ENCODE measurements at places on chromosomes 7 and 10.

GRCh38 chr10:117170244-117170643 is 27.0 kb upstream of the KCNK18 start:
- no peak for DNase-seq

- no peak for DNase-seq
Observed at GRCh38 chr7:129751916-129752315, 140.4 kb downstream of the NRF1 start.

DNA sequence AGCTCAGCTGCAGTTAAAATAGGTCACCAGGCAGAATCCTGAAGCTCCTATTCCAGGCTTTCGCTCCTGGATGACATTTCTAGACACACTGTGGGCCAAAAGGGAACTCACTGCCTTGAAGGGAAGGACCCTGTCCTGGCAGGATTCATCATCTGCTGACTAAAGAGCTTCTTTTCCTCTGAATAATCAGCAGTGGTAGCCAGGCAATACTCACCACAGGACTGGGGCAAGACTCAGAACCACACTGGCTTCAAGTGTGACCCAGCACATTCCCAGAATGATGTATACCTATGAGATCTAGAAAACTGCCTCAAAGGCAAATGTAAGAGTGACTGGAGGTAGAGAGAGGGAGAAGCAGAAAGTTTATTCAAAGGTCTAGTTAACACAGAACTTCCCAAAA is 29.5 kb upstream of the EBF3 start:
- DNase-seq: no peak

GRCh38 chr7:45136106-45137060 is 21.2 kb upstream of the RAMP3 start:
- peak; percentile 37 for DNase-seq

- DNase-seq: no peak
Observed at GRCh38 chr7:140289804-140290203, 108.5 kb downstream of the SLC37A3 start.

DNA sequence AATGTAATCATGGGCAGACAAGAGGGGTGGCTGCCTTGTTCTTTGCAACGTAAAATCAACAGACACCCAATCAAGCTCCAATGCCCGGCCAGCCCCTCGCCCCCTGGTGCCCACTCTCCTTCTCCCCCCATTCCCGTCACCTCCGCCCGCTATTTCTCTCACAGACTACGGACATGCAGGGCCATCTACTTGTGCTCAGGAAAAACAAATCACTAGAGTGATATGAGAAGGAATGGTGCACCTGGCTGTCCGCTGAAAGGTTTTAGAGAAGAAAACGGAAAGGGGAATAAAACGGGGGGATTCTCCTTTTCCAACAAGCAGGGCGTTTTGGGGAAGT is 396 bp downstream of the GRM8 start:
- no peak for DNase-seq

GRCh38 chr10:69009360-69009759 is 20.8 kb downstream of the KIFBP start:
- DNase-seq: no peak

DNA sequence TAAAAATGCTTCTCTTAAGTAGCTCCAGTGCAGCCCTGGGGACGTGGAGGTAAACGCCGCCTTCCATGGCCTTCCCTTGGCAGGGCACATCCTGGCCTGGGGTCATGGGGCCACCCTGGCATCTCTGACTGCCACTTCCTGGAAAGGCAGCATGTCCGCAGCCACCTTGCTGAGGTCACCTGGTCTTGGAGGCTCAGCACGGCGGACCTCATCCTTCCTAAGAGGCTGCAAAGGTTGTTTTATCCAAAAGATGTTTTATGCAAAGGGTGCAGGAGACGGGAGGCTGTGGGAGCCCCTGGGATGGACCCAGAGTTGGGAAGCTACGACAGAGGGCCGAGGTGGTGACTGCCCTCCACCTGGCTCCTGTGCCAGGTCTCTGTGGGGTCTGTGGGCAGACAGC is 106.0 kb downstream of the TCERG1L start:
- DNase-seq: no peak

DNA sequence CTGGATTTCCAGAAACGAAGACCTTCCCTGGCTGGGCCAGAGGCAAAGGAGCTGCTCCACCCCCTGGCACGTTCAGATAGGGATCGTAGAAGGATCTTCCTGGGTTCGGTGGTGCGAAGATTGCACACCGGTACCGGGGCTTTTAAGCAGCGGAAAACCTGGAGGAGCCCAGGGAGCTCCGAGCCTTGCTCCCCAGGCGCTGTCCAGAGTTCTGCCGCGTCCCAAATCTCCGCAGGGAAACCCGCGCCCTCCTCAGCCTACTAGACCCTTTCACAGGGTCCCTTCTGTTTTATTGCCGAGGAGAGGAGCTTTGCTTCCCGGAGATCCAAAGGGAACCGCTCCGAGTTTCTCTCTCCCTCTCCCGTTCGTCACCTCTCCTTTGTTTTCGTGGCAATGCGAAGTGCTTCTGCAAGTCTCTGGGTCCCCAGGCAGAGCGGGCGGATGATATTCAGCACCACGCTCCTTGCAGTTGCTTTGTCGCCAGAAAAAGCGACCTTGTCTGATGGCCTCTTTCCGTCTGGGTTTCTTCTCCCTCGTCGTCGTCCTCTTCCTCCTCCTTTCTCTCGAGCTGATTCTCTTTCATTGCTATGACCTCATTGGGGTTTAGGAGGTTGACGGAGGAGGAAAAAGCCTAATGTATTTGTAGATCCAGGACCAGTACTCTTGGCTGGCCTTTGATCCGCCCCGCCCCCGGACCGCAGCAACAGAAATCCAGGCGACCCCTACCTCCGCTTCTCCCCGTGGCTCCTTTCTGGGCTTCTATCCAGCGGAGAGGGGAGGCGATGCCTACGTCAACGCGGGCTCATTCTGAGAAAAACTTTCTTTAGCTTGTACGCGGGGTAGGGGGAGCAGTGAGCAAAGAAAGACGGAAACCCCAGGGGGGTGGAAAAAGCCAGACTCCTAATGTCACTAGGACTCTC is at the start of gene TMEM196:
Gene TMEM196, minus strand, starts transcription at position 777 of the 920 bp plus-strand sequence. CDS start 921 bp downstream, outside the sequence.
- DNase-seq: no peak

DNA sequence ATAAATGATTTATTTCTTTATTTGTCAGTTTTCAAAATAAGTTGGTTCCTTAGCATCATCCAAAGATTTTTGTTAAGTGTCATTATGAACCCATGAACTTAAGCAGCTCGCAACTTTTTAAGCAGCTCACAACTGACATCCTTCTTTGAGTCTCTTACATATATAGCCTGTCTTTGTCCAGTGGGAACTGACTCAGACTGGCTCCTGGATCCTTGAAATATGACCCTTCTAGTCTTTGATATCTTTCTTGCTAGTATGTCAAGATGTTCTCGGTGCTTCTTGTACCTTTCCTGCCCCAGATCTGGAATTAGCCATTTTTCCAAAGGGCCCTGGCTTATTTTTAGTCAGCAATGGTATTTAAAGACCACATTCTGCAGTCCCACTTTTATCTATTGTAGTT is 53.9 kb upstream of the ARID5B start:
- no peak for DNase-seq

DNA sequence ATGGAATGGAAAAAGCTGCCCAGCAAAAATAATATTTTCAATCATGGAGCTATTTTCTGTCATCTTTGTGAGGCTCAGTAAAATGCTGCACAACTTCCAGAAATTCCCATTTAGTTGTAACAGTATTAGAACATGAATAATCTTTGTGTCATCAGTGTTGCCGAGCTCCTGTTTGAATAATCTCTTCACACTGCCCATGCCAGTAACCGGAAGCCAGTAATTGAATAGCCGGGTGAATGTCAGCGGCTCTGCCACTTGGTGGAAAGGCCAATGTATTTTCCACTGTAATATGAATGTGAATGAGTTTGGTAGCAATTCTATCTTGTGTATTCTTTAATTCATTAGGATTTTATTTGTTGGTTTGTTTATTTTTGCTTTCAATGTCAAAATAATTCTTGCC is 172.5 kb upstream of the INSYN2A start:
- no peak for DNase-seq
